ENCODE measurements at places on chromosomes 7 and 10.

- DNase-seq = no peak
Measured at GRCh38 chr10:78288663-78289062, 255.0 kb downstream of the RPS24 start.

DNA sequence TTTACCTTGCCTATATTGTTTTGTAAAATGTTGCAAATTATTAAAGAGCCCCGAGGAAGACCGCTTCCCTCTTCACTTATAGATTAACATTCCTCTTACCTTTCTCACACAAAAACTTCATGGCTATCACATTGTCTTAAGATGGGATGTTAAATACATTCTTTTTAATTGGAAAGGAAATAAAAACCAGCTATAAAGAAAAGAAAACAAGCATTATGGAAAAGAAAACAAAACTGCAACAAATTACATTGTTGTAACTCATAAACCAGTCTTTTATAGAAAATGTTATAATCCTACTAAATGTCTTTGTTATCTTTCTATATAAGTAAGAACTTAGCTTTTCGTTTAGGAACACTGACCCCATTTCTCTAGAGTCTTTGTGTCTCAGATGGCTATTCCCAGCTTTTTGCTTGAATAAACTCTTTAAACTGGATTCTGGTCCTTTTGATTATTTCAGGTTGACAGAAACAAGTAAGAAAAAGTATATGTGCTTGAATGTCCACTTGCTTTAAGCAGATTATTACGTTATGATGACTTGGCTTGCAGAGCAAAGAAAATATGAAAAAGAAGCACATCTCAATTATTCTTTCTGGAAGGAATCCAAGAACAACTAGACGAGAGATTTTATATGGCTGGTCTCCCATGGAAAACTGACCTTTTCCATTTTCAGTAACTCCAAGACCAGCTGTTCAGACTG is 128.2 kb downstream of the AKR1D1 start:
- no peak for DNase-seq

DNA sequence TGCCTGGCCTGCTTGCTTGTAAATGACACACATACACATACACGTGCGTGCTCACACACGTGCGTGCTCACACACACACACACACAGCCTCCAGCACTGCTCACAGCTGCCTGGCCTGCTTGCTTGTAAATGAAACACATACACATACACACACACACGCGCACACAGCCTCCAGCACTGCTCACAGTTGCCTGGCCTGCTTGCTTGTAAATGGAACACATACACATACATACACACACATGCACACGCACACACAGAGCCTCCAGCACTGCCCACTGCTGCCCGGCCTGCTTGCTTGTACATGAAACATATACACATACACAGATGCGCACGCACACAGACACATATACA is 397.2 kb downstream of the PLXNA4 start:
- no peak for DNase-seq

DNA sequence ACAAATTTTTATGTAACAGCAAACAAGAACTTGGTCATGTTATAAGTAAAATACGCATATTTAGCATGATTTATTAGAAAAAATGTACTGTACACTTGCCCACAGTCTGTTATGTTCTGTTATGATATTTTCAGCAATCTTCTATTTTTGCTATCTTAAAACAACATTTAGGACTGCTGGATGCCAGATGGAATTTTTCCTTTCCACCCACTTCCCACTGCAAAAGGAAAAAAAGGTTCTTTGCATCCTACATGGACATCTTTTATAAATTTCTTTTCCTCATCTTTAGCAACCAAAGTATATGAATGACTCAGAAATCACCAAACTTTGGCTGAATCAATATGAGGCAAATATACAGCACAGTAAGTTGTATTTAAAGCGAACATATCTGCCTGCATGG is 146.0 kb downstream of the RAPGEF5 start:
- no peak for DNase-seq

- DNase-seq = no peak
Measured at GRCh38 chr7:144489504-144489903, 86.0 kb upstream of the NOBOX start.

DNA sequence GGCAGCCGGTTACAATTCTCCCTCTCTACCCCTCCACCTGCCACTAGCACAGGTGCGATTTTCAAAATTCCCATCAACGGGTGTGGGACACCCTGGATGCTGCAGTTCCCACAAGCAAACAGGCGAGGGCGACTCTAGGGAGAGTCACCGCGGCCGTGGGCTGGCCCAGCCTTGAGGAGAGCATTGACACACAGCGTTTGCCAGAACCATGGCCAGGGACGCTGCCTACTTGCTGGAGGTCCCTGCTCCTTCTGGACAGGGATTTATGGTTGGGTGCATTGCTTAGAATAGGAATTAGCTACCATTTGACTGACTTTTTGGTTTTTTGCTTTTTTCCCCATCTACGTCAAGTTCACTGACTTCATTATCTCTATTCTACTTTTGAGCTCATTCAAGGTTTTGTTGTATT is 19.0 kb upstream of the CLDN4 start:
- peak; percentile 6 for DNase-seq

DNA sequence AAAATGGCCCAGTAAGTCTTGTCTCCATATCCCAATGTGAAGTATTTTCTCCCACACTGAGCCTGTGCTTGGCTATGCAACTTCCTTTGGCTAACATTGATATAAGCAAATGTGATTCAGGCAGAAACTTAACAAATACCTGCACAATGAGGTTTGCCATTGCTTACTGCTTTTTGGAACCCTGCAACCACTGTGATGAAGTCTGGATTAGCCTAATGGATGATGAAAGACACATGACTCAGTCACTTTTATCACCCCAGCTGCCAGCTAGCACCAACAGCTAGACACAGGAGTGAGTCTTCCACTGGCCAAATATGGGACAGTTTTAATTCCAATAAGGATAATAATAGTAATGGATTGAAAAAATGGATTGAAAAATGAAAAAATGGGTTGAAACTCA is 854.5 kb downstream of the GRM8 start:
- DNase-seq = no peak

- DNase-seq = no peak
Measured at GRCh38 chr7:88013981-88014380, 79.9 kb downstream of the ADAM22 start.

DNA sequence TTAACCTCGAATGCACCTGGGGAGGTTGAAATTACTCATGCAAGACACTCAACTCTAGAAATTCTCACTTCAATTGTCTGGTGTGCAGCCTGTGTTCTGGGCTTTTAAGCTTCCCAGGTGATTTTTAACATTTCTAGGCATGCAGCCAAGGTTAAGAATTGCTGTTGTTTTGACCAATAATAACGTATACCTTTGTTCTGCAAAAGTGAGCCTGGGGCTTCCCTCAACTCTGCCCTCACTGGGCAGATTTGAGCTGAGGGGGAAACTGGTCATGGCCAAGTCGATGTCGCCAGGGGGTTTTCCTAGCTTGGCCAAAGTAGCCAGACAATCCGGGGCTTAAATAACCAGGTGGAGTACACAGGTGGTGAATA is 568 bp downstream of the PRSS2 start:
- no peak for DNase-seq

DNA sequence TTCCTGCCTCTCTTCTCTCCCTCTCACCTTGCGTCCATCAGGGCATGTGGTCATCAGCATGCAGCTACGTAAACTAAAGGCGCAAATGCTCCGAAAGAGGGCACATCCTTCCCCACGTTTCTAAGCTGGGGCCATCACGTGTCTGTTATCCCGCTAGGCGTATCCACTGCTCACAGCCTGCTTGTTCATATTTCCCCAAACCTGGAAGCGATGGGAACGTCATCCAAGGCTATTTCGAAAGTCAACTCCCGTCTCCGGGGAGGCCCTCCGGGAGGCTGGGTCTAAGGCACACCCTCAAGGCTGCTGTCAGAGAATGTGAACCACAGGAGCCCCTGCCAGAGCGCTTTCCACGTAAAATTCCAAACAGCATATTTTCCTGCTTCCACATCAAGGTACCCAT is 199.2 kb downstream of the DIP2C start:
- no peak for DNase-seq

DNA sequence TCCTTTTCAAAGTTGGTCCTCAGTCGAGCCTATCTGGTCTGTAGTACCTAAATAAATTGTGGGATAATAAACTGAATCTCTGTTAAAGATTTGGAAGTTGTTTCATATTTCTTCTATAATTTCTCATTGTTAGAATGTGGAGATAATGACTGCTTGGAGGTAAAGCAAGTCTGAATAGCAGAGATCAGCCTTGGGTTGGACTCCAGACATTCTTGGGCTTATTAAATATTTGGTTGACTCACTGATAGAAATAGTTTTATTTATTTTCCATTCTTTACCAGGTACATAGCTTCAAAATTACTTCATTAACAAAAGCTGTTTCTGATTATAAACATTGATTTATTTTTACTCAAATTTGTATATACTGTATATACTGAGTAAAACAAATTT is 34.3 kb downstream of the TPST1 start:
- peak; percentile 8 for DNase-seq

DNA sequence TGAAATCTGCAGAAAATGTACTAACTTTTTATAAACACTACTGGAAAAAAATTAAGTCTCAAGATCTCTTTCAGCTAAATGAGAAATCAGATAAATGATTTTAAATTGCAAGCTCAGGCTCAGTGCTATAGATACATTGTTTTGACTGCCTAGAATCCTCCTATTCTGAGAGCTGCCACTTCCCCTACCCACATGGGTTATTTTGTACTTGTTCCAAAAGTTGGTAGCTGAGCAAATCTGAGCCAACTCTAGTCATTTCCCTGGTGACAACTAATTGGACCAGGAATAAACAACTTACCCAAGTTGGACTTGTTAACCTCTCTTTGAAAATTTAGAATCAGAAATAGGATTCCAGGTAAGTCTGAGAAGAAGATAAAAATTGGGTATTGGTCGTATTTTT is 202.1 kb downstream of the MBL2 start:
- DNase-seq = no peak

DNA sequence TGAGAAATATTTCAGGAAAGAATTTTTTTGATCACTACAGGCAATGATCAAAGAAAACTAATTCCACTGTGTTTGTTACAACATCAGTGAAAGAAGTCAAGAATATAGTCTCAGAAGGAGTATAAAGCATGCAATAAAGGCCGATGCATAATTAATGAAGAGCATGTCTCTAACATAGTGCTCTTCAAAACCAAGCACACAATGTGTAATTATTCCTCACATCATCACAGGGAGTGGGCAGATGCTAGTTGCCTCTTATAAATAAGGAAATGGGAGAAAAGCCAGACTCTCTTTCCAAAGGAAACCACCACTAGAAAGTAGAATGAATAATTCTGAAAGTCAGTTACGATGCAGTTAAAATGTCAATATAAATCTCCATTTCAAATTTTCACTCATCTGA is 220.1 kb downstream of the TEX36 start:
- no peak for DNase-seq
